Amniotic stem cell (primary cell): ENCODE measurements at places on chromosomes 6 and 20.

GRCh38 chr20:46631874-46632446 lies 19.3 kb downstream of the SLC13A3 start:
- no peak for DNase-seq

DNA sequence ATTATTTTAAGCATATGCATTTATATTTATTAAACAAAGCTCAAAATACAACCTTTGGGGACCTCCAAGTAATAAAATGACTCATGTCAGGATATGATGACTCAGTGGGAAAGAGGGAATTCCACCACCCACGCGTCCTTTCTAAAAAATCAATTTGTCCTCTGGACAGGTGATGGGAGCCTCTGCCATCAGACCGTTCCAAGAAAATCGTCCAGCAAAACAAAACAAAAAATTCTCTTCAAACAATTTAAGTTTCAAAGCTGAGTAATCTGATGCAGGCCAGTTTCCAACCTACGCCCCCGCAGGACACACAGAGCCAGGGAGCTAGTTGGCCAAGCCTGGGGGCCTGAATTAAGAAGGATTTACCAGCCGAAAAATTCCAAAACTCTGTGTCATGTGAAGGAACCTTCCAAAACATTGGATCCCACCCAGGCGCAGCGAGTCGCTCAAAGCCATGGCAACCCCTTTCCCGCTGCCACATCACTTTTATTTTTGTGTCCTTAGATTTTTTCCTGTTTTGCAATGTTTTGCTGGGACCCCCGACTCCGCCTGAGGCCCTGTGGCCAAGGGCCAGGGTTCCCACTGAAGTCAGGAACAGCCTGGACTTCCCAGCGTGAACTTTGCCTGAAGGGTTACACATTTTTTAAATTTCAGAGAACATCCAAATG lies 95.3 kb downstream of the NFATC2 start:
- DNase-seq = peak; percentile 97

GRCh38 chr6:7468382-7469081 lies 72.9 kb upstream of the DSP start:
- no peak for DNase-seq

DNA sequence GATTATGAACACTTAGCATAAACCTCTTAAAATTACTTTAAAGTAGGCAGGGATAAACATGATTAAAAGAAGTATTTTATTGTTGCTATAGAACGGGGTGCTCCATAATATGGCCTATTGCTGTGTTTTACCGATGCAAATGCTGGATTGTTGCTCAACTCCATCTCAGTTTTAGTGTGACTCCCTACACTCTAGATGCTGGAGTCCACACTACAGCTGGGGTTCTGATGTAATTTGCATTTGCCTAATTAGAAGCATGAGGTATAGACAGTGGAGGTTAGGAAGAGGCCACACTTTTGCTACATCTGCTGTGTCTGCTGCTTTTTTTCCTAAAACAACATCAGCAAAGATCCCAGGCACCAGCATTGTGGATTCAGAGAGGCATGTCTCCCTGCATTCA lies 6.7 kb upstream of the HMGN3 start:
- no peak for DNase-seq

- no peak for DNase-seq
These were observed 87.8 kb downstream of the PLCB4 start for GRCh38 chr20:9156529-9157280.

- DNase-seq = no peak
These were observed 122.8 kb upstream of the B3GAT2 start for GRCh38 chr6:71079677-71080076.

- no peak for DNase-seq
These were observed at the start of gene VNN1 for GRCh38 chr6:132713352-132714134. Gene VNN1, minus strand, starts transcription at chr6:132714055. Its CDS starts 20 bp downstream, at chr6:132714035.
